ENCODE measurements at places on chromosomes 5 and 9.

DNA sequence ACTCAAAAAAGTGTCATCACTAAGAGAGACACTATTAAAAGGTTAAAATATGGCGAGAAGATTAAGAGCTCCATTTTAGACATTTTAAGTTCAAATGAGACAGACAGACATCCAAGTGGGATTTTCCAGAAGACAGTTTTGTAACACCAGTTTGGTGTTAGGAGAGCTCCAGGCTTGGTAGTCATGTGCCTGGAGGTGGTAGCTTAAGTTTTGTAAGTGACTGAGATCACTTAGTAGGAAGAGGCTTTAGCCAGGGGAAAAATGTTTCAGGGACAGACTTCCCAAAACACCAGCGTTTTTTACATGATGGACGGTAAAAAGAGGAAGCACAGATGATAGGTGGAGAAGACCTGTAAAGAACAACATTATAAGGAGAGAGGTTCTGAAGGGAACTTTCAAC, 150.3 kb downstream of the GIN1 start:
- no peak for DNase-seq

- DNase-seq, result no peak
Measured at GRCh38 chr9:124441291-124441690, 9.0 kb upstream of the ADGRD2 start.

DNA sequence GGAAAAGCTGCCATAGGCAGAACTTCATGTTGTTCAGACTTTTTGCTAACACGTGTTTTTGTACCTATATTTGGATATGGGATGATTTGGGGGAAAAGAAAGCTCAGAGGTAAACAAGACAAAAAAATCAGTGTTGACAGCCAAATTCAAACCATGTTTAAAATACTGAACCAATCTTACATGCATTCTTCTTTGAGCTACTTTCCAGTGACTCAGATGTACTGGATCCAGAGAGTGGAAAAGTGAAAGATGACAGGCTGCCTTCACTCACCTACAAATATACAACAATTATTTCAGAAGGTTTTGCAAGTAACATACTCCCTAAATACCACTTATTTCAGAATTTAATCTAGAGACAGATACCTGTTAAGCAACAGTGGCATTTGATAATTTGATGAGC, 165.7 kb downstream of the MPDZ start:
- no peak for DNase-seq

DNA sequence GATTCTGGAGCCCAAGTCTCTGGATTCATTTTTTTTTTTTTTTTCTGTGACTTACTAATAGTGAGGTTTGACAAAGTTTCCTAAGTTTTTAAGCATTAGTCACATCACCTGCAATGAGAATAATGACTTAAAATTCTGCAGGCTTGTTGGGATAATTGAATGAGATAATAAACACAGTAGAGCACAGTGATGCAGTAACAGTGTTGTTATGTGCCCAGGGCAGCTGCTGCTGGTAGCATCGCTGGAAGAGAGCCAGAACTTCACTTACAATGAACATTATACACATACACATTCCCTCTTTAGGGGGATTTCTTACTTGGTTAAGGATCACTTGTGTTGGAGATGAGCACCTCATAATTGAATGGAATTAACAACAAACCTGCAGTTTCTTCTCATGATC, 78.9 kb downstream of the ALDH7A1 start:
- peak; percentile 8 for DNase-seq

DNA sequence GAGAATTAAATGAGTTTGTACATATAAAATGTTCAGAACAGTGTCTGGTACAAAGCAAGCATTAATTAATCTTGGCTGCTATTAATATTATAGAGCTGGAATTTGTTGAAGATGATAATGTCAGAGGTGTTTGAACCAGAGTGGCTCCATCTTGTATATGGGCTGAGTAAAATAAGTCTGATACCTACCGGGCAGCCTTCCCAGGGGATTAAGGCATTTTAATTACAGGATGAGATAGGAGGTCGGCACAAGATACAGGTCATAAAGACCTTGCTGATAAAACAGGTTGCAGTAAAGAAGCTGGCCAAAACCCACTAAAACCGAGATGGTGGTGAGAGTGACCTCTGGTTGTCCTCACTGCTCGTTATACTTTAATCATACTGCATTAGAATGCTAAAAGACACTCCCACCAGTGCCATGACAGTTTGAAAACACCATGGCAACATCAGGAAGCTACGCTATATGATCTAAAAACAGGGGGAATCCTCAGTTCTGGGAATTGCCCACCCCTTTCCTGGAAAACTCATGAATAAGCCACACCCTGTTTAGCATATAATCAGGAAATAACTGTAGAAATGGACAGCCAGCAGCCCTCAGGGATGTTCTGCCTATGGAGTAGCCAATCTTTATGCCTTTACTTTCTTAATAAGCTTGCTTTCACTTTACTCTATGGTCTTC, 90.2 kb downstream of the PLK2 start:
- no peak for DNase-seq

DNA sequence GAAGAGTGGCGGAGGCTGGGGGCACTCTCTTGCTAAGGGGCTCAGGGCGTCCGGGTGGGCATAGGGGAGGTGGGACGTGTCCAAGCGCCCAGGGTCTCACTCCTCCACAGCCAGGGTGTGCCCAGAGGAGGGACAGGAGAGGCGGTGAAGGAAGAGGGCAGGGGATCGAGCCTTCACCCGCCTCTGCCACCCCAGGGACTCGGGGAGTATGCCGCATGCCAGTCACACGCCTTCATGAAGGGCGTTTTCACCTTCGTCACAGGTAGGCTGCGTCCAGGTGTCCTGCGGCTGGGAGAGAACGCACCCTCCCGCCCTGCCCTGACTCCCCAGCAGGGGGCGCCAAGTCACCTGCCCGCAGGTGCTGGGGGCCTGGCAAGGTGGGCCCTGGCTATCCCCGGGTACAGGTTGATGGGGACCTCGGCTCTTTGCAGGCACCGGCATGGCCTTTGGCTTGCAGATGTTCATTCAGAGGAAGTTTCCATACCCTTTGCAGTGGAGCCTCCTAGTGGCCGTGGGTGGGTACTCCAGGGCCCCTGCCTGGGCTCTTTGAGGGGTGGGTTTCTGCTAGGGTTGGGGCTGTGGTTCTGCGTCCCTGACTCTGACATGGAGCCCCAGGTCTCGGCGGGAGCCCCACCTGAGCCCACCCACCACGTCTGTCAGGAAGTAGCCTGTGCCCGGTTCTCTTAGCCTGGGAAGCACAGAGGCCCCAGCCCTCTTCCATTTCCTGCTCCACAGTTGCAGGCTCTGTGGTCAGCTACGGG, 552 bp downstream of the TMEM141 start:
- DNase-seq, result peak; percentile 33

DNA sequence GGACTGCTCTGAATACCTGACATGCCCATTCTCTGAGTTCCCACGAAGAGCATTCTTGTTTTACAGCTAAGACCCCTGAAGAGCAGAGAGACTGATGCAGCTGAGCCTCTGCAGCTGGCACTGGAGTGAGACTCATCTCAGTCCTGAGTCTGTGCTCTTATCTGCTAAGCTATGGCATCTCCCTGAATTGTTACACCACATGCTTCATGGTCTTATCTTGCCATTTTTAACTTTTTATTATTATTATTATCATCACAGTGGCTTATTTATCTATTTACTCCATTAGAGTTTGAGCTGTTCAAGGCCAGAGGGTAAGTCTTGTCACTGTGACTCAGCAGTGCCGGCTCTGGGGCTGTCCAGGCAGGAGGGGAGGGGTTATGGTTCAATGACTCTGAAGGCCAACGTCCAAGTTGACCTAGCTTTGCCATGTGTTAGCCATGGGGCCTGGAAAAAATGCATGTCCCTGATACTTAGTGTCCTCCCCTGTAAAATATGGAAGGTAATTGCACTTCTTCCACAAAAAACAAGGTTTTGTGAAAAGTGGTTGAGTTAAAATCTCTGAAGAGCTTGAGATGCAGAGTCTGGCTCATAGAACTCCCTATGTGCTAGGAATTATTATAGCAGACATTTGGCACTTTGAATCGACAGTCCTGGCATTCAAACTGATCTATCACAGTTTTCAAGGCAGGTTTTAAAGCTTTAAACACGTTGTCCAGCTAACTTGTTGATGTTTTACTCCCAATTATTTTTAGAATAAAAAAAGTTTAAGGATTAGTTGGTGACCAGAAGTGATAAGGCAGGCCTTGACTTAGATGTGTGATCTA, 94.6 kb downstream of the ALDH1A1 start:
- DNase-seq, result no peak

DNA sequence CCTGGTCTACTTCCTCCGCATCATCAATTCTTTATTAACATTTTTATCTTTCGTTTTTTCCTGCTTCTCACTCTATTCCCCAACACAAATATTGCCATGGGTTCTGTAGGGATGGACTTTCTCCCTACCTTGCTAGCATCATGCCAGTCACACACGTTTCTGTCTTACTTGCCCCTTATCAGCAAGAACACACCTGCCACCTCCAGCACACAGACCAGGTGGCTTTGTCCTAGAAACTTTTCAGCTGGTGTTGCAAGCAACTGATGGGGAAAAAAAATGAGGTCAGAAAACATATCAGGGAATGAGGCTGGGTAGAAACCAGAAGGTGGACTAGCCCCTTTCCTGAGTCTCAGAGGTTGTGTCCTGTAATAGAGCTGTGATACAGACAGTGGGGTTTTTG, 5.8 kb downstream of the SH3RF2 start:
- no peak for DNase-seq

- no peak for DNase-seq
Measured at GRCh38 chr5:129465776-129466344, 5.8 kb downstream of the ADAMTS19 start.

GRCh38 chr9:16656432-16657169, 213.9 kb downstream of the BNC2 start:
- DNase-seq, result no peak

DNA sequence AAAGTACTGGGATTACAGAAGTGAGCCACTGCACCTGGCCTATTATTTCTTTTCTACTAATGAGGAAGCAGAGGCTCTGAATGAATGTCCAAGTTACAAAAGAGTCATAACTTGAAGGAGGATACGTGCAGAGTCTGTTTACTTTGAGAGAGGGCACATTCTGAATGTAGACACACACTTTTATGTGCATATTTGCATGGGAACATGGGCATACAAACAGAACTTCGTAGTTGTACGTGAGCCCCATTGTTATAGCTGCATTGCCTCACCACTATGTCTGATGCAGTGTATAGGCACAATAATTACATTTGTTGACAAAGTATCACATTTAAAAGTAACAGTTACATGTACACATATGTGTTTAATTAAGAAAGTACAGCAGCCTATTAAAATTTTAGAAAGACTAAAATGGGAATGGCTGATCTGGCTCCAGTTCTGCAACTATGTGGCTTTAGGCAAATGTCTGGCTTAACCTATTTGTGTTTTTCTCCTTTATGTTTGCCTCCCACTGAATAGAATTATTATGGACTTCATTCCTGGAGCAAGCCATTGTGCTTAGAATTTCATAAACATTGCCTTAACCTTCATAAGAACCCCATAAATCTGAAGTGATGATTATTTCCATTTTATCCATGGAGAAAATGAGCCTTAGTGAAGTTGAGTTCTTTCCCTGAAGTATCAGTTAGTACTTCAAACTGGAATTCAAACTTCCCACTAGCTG, 3.0 kb upstream of the DPYSL3 start:
- no peak for DNase-seq

- DNase-seq, result no peak
Measured at GRCh38 chr5:83516377-83516776, 44.8 kb downstream of the VCAN start.

DNA sequence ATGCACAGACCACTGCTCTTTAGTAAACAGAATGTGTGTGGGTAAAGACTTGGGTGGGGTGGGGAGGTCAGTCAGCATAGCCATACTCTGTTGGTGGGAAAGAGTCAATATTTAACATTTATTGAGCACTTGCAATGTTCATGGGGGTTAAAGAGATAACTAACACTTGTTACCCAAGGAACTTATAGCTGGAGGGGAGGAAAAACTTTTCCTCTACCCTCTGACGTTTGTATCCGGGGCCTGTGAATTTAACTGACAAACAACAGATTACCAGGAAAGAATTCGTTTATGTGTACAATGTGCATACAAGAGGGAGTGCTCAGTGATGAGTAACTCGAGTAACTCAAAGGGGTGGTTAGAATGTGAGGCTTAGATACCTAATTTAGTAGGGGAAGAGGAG, 6.8 kb upstream of the CLINT1 start:
- no peak for DNase-seq

DNA sequence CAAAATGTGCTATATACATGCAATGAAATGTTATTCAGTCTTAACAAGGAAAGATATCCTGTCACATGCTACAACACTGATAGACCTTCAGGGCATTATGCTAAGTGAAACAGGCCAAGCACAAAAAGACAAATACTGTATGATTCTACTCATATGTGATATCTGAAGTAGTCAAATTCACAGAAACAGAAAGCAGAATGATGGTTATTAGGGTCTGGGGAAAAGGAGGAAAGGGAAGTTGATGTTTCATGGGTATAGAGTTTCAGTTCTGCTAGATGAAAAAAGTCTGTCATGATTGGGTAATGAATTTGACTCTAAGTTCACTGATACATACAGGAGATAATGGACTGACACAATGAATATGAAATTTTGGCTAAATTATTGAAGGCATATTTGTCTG, 11.2 kb upstream of the RIC1 start:
- DNase-seq, result no peak

- DNase-seq, result no peak
Measured at GRCh38 chr9:134289241-134289875, 36.9 kb upstream of the RXRA start.

DNA sequence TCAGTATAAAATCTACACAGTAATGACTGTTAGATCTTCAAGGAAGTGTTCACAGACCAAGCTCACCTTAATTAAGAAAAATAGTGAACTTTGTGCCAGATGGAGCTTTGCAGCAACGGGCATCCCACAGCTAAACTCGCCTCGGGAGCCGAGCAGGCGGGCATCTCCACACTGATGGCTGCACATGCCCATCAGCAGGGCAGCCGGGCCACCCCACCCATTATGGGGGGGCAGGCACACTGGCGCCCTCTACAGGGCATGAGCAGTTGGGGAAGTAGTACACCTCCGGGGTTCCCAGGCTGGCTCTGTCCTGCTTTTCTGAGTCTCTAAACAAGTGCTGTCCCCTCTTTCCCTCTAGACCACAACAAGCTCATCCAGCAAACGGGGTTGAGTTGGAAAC, 21.6 kb downstream of the ANKS6 start:
- no peak for DNase-seq
